ENCODE measurements at places on chromosomes 3 and 15.

DNA sequence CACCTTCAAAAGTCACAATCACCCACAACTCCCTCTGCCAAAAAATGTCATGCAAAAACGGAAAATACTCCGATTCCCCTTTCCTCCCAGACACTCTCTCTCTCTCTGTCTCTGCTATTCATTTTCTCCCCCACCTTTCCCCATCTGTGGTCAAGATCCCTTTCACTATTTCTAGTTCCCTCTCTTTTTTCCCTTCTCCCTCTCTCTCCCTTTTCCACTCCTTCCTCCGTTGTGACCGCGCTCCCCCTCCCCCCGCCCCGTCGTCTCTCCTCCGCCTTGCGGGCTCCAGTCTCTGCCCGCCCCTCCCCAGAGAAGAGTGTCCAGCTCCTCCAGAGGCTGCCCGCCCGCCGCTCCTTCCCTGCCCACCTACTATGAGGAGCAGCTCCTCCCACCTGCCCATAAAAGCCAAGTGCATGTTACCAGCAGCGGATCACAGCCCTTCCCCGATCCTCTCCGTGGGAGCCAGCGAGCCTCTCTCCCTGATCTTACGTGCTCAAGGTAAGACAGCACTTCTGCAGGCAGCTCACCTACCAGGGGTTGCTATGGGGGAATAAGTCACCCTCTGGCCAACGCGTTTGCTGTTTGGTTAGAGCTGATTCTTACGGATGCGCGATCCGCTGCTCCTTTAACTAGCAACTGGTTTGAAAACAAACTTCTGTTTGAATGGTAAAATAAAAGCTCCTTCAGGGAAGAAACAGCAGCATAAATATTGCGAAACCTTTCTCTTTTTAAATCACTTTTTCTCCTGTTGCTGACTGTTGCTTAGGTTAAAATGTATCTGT lies at the start of gene COL8A1:
Gene COL8A1 (plus strand): TSS at position 428 of the 782 bp plus-strand sequence. CDS start 152,089 bp downstream, outside the sequence.
- no peak for DNase-seq

GRCh38 chr15:57312006-57312317 lies 64.3 kb upstream of the CGNL1 start:
- DNase-seq = no peak

- DNase-seq = no peak
Observed at GRCh38 chr3:188562144-188562543, 408.2 kb downstream of the LPP start.

DNA sequence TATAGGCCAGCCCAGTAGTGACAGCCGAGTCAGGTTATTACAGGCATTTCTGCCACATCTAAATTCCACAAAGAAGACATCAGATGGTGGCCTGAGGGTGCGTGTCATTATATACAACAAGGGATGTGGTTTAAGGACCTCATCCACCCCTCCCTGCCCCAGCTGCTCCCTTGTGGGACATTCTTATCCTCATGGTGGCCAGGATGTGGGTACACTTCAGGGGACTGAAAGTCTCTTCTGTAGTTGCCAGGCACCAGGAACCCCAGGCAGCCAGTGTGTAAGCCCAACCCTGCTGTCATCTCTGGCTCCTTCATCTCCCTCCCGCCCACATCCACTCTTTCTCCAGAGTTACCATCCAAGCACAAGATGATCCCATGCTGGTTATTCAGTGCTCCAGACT lies 224.9 kb upstream of the TOPAZ1 start:
- no peak for DNase-seq

- no peak for DNase-seq
Observed at GRCh38 chr3:189646853-189647542, 15.8 kb downstream of the TP63 start.

DNA sequence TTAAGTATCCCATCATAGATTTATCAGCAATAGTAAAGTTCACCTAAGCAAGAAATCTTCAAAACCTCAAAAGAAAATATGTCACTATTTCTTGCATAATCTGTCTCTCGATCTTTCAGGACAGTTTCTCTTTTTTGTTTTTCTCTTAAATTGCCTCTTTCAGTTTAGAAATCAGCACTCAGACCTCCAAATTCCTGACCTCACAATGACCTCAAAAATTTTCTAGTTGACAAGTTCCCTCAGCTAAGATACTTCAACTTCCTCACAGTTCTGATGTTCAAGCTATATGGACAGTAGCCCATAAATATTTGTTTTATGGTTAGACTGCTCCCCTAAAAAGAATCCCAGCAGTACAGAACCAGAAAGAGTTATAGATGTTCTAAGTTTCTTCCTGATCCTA lies 24.1 kb downstream of the SLC24A5 start:
- no peak for DNase-seq

DNA sequence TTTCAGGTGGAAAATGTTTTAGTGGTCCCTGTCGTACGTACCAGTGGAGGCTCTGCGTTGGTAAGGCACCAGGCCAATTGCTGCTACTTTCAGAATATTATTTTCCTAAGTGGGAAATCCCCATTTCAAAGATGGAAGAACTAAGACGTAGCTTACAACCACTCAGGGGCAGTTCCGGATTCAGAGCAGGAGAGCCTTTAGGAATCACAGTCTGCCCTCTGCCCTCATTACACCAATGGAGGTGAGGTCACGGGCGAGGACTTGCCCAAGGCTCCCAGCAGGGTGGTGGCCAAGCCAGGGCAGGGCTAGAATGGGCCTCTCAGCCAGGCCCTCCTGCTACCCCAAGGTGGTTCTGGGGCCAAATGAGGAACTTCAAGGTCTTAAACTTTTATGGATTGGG lies 72.6 kb downstream of the RASGRF1 start:
- DNase-seq = no peak

GRCh38 chr3:61134532-61134931 lies 116.7 kb downstream of the FHIT start:
- DNase-seq = no peak

GRCh38 chr3:125129512-125129997 lies 73.8 kb upstream of the HEG1 start:
- no peak for DNase-seq

DNA sequence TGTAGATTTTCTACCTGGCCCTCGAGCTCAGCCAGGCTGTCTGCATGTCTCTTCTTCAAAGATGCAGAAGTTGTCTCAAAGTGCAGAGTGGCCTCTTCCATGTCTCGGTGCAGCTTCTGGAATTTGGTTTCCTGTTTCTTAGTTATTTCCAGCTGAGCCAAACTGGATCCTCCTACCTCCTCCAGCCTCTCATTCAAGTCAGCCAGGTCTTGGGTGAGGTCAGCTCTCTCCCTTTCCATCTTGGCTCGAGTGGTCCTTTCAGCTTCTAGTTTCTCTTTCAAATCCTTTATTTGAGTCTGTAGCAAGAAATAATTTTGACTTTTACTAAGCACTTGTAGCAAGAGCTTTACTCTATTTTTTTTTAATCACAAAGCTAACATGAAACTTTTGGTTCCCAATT lies 81.8 kb downstream of the MYH15 start:
- DNase-seq = no peak

DNA sequence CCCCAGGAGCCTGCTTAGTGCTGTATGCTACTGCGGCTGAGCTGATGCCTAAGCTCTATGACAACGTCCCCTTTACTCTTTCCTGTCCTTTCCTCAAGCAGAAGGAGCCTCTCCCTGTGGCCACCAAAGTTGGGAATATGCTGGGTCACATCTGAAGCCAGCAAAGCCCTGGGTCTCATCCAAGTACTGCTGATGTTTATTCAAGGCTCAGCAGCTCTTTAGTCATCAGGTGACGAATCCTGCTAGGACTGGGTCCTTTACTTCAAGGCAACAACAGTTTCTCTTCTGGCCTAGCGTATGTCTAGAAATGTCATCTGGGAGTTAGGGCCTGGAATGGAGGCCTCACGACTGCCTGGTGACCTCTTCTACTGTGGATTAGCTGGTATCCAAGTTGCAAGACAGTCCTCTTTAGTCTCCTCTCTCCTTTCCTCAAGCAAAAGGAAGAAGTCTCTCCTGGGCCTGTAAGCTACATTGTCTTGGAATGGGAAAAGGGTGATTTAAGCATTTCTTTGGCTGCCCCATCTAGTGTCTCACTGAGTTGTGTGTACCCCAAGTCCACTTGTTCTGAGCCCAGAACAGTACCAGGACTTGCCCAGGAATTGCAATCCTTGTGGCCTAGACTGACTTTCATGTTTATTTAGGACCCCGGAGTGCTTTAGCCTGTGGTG lies 63.9 kb downstream of the TNFAIP8L3 start:
- no peak for DNase-seq

GRCh38 chr3:49903451-49904424 lies at the start of gene MST1R:
TSS of gene MST1R (minus strand) at chr3:49903873. CDS start at chr3:49903609, 264 bp downstream.
- DNase-seq = peak; percentile 96

DNA sequence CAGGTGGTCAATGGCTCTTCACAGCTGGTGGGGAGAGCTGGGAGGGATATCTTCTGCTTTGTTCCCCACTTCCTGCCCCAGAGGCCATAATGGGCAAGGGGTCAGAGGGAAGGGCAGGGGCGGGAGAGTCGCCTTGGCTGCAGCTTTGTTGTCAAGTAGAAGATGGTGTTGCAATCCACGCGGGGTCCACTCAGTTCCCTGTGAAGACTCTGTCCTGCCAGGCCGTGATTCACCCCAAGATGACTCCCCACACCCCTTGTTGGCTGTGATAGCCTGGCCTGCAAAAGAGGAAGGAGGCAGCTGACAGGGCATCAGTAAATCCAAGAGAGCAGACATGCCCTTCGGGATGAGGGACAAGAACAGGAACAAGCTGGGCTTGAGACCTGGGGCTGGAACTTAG lies 6.9 kb downstream of the GALNT15 start:
- DNase-seq = no peak

- no peak for DNase-seq
Observed at GRCh38 chr3:71710906-71711494, 14.2 kb downstream of the EIF4E3 start.

GRCh38 chr3:56145410-56145809 lies 322.9 kb downstream of the ERC2 start:
- no peak for DNase-seq

- peak; percentile 63 for DNase-seq
Observed at GRCh38 chr15:67805008-67805665, 20.2 kb upstream of the SKOR1 start.

DNA sequence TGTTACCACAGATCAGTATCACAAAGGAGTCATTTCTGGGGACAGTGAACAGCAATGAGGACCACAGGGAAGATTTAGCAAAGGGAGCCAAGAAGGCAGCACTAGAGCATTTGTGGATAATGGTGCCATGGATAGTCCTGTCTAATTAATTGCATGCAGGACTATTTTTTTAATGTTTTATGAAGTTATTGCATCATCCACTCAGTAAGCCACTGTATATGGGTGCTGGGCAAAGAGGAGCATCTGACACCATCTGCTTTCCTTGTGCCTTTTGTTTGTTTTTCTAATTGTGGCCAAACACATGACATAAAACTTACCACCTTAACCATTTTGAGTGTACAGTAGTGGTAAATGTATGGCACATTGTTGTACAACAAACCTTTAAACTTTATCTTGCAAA lies 301.1 kb upstream of the LRRFIP2 start:
- no peak for DNase-seq

DNA sequence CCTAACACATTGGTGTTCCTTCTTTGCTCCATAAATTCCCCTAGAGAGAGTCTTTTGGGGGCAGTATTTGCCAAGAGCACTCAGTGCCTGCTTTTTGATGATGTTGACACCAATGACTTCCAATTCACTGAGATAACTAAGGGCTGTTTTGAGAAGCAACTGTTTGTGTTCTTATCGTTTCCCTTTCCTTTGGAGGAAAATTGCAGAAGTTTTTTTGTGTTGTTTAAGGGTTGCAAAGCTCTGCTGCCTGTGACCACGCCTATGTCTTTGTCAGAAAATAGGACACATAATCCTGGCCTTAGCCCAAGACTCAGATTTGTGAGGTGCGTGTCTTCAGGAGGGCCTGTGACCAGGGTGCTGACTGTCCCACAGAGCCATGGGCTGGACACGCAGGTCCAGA lies 99.6 kb downstream of the FAM43A start:
- no peak for DNase-seq
